H9 (cell line): ENCODE measurements at places on chromosomes 11 and 22. TPM values are rescaled to one million over a fixed set of nuclear protein-coding genes. Genes with fewer than 3 reads are reported as not detected.

IGSF22 gene
- total RNA-seq: 0.35 TPM in 1 of 2 replicates, not detected in the other

ASPHD2 gene
- total RNA-seq: 7.1 and 8.5 TPM in 2 replicates

RIBC2 gene
- total RNA-seq: 3.3 and 4.1 TPM in 2 replicates

SLC22A6 gene
- not detected in 2 replicates for total RNA-seq

RPS13 gene
- 1,466 and 1,469 TPM in 2 replicates for total RNA-seq

MMP1 gene
- total RNA-seq: not detected in 2 replicates

SPTBN2 gene
- 80.4 and 84.8 TPM in 2 replicates for total RNA-seq

LRP5 gene
- total RNA-seq: 38.4 and 41.3 TPM in 2 replicates

CAPN5 gene
- total RNA-seq: 16.7 and 17.1 TPM in 2 replicates

GRAP2 gene
- not detected in 2 replicates for total RNA-seq

WBP2NL gene
- 0.22 TPM in 1 of 2 replicates, not detected in the other for total RNA-seq

RFPL3 gene
- not detected in 2 replicates for total RNA-seq

PAX6 gene
- 0.11 TPM in 1 of 2 replicates, not detected in the other for total RNA-seq

MUC2 gene
- total RNA-seq: not detected in 2 replicates

MOGAT2 gene
- not detected in 2 replicates for total RNA-seq

NDUFV1 gene
- 152 and 154 TPM in 2 replicates for total RNA-seq

FGF3 gene
- not detected in 2 replicates for total RNA-seq

CYB5R2 gene
- total RNA-seq: 44.5 and 48.0 TPM in 2 replicates

OR8D1 gene
- total RNA-seq: not detected in 2 replicates

INS gene
- total RNA-seq: not detected in 2 replicates

OR4D5 gene
- total RNA-seq: not detected in 2 replicates

SH3BP1 gene
- total RNA-seq: 33.6 and 35.1 TPM in 2 replicates

C11orf42 gene
- not detected in 2 replicates for total RNA-seq

PKDREJ gene
- 0.04 and 0.09 TPM in 2 replicates for total RNA-seq

MYEOV gene
- 0.15 and 0.22 TPM in 2 replicates for total RNA-seq

NLRP14 gene
- total RNA-seq: 0.07 TPM in 1 of 2 replicates, not detected in the other

THY1 gene
- 176 and 184 TPM in 2 replicates for total RNA-seq

IL10RA gene
- total RNA-seq: not detected in 2 replicates

GGTLC3 gene
- total RNA-seq: not detected in 2 replicates

MAJIN gene
- total RNA-seq: not detected in 2 replicates

OR51B2 gene
- total RNA-seq: not detected in 2 replicates

UQCR10 gene
- total RNA-seq: 116 and 124 TPM in 2 replicates

KBTBD4 gene
- total RNA-seq: 15.2 and 15.9 TPM in 2 replicates

KRTAP5-2 gene
- not detected in 2 replicates for total RNA-seq

CHRM4 gene
- total RNA-seq: 1.0 and 1.1 TPM in 2 replicates

OR10D3 gene
- total RNA-seq: not detected in 2 replicates

TPH1 gene
- 0.07 and 0.17 TPM in 2 replicates for total RNA-seq

BTBD18 gene
- total RNA-seq: not detected in 2 replicates

KIAA0930 gene
- 45.3 and 46.2 TPM in 2 replicates for total RNA-seq
